H7 (cell line): ENCODE measurements at places on chromosomes 2 and 18. TPM values are rescaled to one million over a fixed set of nuclear protein-coding genes. Genes with fewer than 3 reads are reported as not detected.

RTP5 gene
- not detected in 2 replicates for total RNA-seq

ZNF804A gene
- 0.18 and 0.48 TPM in 2 replicates for total RNA-seq

MYO3B gene
- 0.35 and 0.41 TPM in 2 replicates for total RNA-seq

AQP12B gene
- total RNA-seq: not detected in 2 replicates

ALPP gene
- 0.15 and 0.69 TPM in 2 replicates for total RNA-seq
